ENCODE measurements at places on chromosomes 6 and 20. TPM values are rescaled to one million over a fixed set of nuclear protein-coding genes. Genes with fewer than 3 reads are reported as not detected.

Gene OXT
- total RNA-seq: not detected

Gene SLC17A9
- 1.7 TPM for total RNA-seq

Gene MAS1
- total RNA-seq: 0.03 TPM

Gene C6orf15
- total RNA-seq: not detected

Gene GPLD1
- 0.81 TPM for total RNA-seq

Gene CNKSR3
- total RNA-seq: 34.4 TPM

Gene C20orf141
- not detected for total RNA-seq

Gene TINAG
- 0.70 TPM for total RNA-seq

Gene EDN3
- not detected for total RNA-seq

Gene TCF21
- 2.0 TPM for total RNA-seq

Gene ERVFRD-1
- not detected for total RNA-seq

Gene FAM210B
- total RNA-seq: 41.5 TPM

Gene TPBG
- total RNA-seq: 4.9 TPM

Gene CEP43
- total RNA-seq: 10.2 TPM

Gene STX7
- total RNA-seq: 53.3 TPM
